ENCODE measurements at places on chromosomes 16 and 17.
A peak's percentile ranks its signal among the peaks of the same experiment; 100 is the strongest.

GRCh38 chr16:76639685-76640289 is 362.6 kb downstream of the CNTNAP4 start:
- no peak for DNase-seq

- peak; percentile 24 for DNase-seq
Measured at GRCh38 chr17:1473841-1474240, 17.8 kb upstream of the CRK start.

GRCh38 chr17:5861854-5862253 is 208.3 kb upstream of the WSCD1 start:
- no peak for DNase-seq

- DNase-seq: no peak
Measured at GRCh38 chr17:51739245-51739886, 419.1 kb downstream of the CA10 start.

GRCh38 chr17:50352072-50352692 is 6.3 kb downstream of the XYLT2 start:
- no peak for DNase-seq

DNA sequence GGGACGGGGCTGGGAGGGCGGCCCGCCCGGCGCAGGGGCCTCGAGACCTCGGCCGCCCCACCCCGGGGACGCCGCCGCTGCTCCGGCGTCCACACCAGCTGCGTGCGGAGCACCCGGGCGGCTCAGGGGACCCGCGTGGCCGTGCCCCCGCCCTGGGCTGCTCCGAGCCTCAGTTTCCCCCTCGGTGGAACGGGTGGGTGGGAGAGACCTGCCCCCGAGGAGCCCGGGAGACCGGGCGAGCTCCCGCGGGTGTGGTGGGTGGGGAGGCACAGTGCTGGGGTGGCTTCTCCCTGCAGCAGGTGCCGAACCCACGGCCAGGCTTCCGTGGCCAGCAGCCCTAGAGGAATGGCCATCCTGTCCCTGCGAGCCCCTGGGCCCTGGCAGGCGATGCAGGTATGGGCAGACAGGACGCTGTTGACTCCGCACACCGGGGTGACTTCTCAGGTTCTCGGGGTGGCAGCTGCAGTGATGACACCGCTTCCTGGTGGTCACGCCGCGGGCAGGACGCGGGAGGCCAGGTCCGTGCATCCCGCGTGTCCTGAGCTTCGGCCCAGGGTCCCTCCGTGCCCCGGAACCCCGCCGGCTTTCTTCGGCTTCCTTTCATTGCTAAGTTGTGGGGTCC is 677 bp downstream of the DEF8 start:
- no peak for DNase-seq

Data from stimulated activated naive CD4-positive, alpha-beta T cell (primary cell).